ENCODE measurements at places on chromosomes 12 and 14.

- DNase-seq: no peak
Observed at GRCh38 chr12:238116-238515, 24.2 kb upstream of the SLC6A12 start.

- no peak for DNase-seq
Observed at GRCh38 chr12:99142651-99143050, 497.6 kb downstream of the APAF1 start.

DNA sequence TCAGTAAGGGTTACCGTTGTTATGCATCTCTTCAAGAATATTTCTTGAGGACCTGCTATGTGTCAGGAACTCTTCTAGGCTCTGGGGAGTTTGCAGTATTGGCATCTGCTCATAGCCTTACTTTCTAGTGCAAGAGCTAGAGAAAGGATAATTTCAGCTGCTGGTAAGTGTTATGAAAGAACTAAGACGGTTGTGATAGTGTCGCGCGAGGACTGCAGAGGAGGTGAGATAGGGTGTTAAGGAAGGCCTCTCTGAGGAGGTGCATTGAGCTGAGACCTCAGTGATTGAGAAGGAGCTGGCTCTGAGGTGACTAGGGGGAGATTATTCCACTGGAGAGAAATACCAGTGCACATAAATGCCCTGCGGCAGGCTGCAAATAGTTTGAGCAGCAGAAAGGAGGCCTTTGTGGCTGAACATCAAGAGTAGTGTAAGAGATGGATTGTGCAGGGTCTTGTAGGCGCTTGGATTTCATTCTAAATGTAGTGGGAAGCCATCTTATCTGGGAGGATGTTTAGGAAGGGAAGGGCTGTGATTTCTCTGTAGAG is 824 bp downstream of the DDX55 start:
- no peak for DNase-seq

GRCh38 chr12:3885277-3886094 is 12.3 kb upstream of the PARP11 start:
- DNase-seq: no peak

- no peak for DNase-seq
Observed at GRCh38 chr12:113063396-113064350, 7.1 kb downstream of the DTX1 start.

DNA sequence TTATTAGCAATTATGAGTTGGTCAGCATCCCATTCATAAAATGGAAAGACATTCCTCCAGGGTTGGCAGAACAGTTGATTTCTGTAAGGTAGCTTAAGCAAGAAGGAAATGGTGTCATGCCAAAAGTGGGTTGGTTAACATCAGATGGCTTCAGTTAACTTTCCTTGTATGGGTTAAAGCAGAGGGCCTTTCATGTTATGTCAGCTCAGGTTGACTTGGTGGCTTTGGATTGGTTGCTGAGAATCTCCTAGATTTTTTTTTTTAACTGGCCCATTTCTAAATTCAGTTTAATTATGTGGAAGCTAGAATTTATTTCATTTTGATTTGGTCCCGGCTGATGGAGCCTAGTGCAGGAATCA is 87.8 kb downstream of the BBS10 start:
- DNase-seq: no peak

DNA sequence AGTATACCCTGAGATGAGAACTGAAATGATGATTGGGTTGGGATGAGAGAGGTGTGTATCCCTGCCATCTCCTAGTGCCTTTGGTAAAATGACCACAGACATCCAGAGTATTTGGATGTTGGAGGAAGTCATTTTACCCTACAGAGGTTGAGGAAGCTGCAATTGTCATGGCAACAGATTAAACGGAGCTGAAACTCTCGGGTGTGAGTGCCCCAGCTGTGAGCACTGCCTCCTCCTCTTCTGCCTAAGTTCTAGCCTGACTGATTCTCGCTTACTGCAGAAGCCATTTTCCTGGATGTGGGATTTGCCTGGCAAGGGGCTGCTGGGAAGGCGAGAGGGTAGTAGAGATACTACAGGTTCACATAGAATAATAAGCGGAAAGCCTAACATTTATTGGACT is 10.3 kb upstream of the PPP4R4 start:
- DNase-seq: no peak

- no peak for DNase-seq
Observed at GRCh38 chr12:38586789-38587188, 270.2 kb downstream of the ALG10B start.

DNA sequence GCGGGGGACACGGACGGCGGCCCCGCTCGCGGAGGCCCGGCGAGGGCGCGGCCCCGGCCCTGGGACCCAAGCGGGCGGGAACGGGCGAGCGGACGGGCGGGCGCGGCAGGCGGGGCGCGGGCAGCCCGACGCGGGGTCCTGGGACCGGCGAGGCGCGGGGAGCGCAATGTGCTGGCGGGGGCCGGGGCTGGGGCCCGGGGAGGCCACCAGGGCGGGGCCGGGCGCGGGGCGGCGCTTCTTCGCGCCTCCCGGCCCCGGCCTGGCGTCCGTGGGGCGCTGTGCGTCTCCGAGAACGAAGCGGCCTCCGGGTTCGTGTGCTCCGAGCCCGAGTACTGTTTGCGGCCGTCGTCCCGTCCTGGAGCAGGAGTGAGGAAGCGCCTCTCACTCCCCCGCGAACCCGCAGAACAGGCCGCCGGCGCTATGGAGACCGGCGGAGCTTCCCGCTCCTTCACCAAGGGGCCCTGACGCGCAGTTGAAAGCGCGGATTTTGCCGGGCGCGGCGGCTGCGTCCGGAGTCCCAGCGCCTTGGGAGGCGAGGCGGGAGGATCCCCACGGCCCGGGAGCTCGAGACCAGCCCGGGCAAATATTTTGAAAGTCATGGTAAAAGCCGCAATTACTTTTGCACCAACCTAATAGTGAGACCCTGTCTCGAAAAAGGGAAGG is 420 bp upstream of the ANKLE2 start:
- DNase-seq: no peak

DNA sequence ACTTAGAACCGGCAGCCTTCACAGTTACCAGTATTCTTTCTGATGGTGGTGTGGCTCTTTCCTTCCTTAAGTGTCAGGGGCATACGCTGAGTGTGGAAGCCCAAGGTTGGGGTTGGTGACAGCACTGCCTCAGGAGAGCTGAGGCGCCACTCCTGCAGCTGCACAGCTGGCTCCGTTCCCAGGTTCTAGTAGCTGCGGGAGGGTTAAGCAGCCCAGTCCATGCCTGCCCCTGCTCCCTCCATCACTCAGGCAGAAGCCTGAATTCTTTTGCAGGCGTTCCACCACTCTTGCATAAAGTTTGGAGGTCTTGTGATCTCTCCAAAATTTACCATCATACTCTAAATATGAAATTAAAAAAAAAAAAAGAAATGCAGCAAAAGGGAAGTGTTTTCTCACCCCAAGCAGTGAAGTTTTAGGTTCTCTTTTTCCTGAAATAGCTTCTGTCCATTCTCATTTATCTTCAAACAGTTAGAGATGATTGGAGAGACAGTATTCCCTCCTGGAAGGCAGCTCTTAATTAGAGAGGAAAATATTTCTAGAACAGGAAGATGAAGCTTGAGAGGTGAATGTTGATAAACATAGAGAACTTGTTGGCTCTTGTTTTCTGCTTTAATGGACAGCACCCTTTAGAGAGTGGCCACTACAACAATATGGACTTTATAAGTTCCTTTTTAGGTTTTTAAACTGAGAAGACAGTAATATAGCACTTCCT is 136.1 kb downstream of the FGD4 start:
- no peak for DNase-seq

GRCh38 chr12:52147367-52147963 is 44.3 kb downstream of the KRT80 start:
- DNase-seq: no peak

DNA sequence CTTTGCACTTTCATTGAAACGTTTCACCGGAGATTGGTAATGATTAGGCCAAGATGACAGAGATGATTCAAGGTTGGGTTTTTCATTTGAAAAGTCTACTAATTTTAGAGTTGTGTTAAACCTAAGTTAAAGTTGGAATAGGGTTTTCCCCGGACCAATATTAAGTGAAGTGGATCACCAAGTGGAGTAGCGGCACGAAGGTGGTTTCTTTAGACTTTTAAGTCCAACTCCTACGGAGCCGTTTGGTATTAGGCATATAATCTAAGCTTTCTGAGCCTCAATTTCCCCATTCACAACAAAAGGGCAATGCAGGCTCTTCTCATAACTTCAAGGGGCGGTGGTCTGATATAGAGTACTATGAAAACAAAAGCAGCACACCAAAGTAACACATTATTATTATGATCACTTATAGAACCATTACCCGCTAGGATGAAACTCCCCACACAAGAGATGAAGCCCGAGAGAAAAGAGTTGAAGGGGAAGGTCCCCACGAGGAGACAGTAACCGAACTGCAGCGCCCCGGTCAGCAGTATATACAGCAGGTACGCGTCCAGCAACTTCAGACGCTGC is 413 bp downstream of the DAD1 start:
- DNase-seq: no peak

DNA sequence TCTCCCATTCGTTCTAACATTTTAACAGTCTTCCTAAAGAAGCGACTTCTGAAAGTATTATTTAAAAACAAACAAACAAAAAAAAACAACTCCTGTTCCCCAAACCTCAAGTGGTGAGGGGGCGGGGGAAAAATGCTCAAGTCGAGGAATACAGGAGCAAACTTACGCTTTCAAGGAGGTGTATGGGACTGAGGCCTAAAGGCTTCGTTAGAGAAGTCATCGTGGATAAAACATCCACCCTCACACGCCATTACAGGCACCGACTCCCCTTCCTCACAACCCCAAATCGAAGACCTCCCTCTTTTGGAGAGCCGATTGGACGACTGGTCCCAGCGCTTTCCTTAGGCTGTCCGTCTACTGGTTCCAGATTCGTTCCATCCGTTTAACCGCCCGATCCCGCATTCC is 693 bp downstream of the CBX5 start:
- DNase-seq: no peak

- DNase-seq: no peak
Observed at GRCh38 chr14:51507906-51508511, 143.7 kb upstream of the FRMD6 start.

DNA sequence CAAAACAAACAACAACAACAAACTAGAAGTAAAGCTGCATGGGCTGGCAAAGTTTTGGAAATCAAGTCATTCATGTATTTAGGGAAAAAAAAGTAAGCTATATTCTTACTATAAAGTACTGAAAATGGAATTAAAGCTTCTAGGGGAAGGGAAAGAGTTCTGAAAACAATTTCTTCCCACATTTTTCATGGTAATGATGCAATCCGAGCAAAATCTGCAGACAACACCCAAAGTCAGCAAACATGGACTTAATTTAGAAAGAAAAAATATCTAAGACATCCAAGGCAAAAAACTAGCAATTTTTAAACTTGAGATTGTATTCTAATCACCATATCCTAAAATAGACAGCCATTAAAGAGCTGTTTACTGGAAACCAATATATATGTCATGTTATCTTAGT is 86.3 kb downstream of the LRP6 start:
- no peak for DNase-seq

DNA sequence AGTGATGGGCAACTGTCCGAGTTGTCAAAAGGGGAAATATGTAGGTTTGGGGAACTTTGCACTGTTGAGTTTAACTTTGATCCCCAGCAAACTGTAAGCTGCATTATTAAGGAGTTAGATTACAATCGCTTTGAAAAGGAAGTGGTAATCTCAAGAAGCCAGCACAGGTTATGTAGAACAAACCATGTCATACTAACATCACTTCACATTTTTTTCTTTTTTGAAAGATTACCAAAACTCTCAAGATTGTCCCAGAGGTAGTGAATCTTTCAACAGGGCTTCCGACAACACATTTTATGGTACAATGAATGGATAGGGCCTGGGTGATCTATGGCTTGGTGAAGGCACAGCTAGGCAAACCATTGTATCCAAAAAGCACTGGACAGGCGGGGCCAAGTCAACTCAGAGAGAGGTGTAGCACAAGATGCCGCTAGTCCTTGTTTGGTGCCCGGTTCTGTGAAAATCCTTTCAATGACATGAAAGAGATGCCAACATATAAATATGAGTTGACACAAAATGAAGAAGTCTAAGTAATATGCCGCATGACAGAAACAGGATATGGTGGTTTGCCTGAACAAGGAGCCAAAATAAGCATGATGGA is 24.3 kb upstream of the PARP11 start:
- no peak for DNase-seq

DNA sequence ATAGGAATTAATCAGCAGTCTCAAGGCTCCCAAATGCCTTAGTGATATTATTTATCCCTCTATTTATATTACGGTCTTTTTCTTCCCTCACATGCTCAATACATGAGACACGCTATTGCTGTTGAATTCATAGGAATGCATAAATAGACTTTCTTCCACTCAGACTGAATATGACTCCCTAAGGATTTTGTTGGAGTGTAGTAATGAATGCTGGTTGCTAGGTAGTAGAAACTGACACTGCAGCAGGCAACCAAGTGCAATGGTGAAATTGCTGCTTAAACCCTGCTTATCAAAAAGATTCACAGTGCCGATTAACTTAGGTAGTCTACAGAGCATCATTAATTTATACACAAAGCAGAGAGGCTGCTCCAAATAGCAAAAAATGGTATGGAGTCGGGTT is 168.2 kb downstream of the KCNC2 start:
- DNase-seq: no peak

- no peak for DNase-seq
Observed at GRCh38 chr12:108403952-108404351, 64.8 kb upstream of the CMKLR1 start.

DNA sequence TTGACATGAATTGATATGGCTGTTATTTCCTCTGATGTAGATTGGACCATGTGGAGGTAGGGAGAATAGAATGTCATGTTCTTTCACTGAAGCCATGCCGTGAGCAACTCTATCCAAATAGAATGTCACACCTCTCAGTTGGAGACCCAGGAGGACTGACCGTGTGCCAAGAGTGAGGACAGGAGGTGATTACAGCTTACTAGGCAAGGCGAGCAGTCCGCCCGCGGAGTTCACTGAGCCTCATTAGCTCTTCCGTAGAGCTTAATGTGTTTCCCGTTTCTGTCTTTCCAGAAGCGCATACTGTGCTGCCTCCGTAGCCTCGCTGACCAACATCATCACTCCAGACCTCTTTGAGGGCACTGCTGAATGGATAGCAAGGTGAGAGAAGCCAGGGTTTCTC is 45.6 kb downstream of the FNTB start:
- DNase-seq: no peak

DNA sequence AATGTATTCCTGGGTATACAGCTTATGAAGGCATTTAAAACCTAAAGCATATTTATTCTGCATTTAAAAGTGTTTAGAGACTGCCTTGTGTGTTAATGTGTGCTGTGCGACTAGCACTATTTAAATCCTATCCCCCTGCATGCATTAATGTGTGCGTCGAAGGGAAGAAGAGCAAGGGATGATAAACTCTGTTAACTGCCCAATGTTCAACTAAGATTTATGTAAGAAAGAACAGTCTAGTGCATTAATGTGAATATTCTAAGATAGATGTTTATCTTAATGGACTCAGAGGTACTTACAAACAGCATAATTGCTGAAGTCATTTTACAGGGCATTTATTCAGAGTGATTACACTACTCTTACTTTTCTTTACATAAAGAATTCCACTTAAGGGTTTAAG is 424.8 kb downstream of the DIO2 start:
- no peak for DNase-seq

DNA sequence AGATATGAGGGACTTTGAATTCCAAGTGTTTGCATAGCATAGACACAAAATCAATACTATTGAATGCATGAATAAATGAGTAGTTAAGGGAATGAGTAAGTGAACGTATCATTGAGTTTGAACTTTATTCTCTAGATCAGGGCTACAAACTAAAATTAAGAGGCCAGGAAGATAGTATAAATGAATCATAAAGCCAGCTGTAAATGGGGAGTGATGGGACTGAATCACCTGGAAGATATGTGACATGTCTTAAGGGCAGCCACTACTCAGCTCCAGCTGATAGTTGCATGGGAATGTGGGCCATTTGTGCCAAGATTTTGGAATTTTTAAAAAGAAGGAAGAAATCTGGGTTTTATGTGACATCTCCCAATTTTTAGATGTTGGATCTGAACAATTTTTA is 229.9 kb downstream of the AKAP6 start:
- no peak for DNase-seq
